ENCODE measurements at places on chromosomes 5 and 9. TPM values are rescaled to one million over a fixed set of nuclear protein-coding genes. Genes with fewer than 3 reads are reported as not detected.

DNA sequence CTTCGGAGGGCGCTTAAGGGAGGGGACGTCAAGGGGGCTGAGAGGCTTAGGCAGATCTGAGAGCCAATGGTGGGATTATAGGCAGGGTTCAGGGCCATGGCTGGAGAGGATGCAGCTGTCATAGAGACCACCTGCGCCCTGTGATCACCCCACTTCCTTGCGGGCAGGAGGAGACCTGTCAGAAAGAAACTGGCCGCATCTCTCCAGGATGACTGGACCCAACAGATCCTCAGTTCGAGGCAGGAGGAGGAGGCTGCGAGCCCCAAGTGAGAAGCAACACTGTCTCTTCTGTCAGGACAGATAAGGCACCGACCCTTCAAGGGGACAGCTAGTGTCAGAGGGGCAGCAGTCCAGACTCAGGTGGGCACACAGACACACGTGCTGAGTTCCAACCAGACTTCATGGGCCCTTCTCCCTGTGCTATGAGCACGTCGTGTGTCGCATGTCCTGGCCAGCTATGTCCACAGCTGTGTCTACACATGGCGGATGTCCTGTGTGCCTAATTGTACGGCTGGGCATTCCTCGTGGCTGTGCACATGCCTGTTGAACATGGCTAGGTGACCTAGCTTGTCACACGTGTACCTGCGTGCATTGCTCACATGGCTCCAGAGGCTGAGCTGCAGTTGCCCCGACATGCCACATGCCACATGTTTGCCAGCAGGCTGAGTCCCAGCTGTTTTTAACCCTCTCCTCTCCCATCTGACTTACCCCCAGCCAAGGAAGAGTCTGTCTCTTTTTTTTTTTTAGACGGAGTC, 583 bp upstream of the AQP3 start:
- no peak for DNase-seq

The PRRT1B gene
- not detected for total RNA-seq

The PDE6A gene
- 0.47 TPM for total RNA-seq

The LCP2 gene
- total RNA-seq: not detected

The COL23A1 gene
- total RNA-seq: 0.19 TPM

GRCh38 chr5:14131855-14132503, 11.2 kb upstream of the TRIO start:
- DNase-seq: no peak

- no peak for DNase-seq
Observed at GRCh38 chr5:174624733-174625522, 99.5 kb upstream of the MSX2 start.

GRCh38 chr5:9174446-9174845, 371.4 kb downstream of the SEMA5A start:
- DNase-seq: no peak

All from myocyte (in vitro differentiated cells).